Mucosa of gallbladder (tissue), 1 donor: ENCODE measurements at places on chromosomes 1 and 21.
A peak's percentile ranks its signal among the peaks of the same experiment; 100 is the strongest.

GRCh38 chr1:55159571-55159970 is 55.6 kb downstream of the USP24 start:
- DNase-seq: no peak

- DNase-seq: peak; percentile 66
These were observed 1.8 kb upstream of the CYB5R1 start for GRCh38 chr1:202968895-202969295.

DNA sequence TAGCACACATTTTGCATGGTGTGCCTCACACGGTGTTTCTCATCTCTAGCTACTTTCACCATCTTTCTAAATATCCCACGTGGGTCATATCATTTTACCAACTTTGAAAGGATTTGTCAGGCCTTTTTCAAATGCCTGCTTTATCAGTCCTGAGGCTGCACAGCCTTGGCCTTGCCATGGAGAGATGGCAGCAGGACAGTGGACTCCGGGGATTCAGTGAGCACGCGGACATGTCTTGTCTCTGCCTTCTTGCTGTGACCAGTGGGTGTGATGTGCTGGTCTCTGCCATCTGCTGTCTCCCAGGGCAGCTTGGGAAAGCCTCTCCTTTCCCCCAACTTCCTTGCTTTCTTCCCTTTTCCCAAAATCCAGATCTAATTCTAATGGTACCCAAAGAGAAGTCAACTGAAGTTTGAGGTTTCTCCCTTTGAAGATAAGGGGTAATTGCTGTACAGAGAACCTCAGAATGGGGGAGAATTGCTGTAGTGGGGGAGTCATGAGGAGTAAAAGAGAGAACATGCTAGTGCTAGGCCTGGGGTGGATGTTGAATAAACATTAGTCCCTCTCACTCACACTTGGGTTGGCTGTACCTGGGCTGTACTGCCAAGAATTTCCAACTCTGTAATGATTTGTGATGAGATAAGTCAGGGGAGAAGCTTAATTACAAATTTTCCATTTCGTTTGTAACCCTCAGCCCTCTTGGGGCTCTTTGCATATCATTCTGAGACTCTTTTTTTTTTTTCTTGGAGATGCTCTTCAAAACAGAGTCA is 99.5 kb downstream of the GALNT2 start:
- no peak for DNase-seq

DNA sequence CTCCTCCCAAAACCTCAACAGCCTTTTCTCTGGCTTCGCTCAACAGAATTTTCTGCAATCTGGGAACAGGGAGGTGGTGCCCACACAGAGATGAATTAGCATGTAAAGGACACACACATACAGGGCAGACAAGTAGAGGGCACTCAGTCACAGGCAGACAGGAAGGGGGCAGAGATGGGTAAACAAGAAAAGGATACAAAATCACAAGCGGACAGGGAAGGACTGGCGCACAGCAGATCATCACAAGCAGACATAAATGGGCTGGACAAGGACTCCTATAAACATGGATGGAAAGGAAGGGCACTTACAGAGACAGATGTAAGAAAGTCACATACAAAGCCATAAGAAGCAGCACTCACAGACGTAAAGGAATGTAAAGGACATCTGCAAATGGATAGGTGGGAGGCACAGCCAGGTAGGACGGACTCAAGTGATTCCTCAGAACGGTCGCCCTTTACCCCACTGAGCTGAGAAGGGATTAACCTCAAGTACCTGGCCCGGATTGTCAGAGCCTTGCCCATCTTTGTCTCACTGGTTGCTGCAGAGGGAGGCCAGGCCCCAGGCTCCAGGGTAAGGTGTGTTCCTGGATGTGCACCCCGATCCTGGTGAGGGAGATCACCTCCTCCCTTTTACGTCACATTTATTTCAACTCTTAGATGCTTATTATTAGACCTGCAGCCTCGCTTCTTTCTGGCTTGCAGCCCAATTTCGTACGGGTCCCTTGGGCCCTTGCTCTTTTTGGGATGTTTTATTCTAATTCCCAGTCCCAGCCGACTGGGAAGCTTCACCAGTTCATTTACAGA is 836 bp upstream of the PRCC start:
- DNase-seq: no peak

- DNase-seq: no peak
These were observed 12.7 kb downstream of the ATF3 start for GRCh38 chr1:212621043-212621948.
